Left colon (tissue), 2 donors: ENCODE measurements at places on chromosomes 16 and 17.

- no peak for DNase-seq
These were observed 23.3 kb upstream of the CPNE2 start for GRCh38 chr16:57069053-57069452.

DNA sequence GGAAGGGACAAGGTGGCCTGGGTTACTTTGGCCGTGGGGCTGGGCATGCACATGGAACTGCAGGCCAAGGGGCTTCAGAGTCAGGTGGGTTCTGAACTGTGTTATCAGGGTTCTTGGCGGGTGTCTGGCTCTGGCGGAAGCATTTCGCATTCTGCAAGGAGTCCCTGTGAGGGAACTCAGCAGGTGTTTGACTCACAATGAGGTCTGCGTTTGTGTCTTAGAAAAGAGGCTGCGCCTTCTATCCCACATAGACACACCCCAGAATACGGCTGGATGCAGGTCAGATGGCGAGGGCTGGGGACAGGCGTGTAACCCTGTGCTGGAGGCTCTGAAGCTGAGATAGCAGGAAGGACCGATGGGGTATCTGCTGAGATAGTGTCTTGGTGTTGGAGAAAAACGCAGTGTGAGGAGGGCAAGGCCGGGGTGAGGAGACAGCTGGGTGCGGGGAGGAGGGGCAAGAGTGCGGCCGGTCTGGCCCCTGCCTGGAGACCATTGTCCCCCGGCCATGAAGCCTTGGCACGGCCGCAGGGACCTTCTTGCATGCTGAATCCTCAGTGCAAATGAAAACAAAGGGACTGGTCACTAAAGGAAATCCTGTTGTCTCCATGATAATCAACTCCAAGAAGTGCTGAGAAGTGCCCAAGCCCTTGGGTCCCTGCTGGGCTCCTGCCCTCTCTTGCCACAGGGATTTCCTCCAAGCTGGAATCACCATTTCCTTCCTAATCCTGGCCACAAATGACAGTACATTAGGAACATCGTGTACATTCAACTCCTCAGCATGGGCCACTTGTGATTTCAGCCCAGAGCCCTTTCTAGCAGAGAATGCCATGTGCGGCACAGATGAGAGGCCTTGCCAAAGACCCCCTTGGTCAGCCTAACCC lies 22.8 kb upstream of the MTSS2 start:
- no peak for DNase-seq

DNA sequence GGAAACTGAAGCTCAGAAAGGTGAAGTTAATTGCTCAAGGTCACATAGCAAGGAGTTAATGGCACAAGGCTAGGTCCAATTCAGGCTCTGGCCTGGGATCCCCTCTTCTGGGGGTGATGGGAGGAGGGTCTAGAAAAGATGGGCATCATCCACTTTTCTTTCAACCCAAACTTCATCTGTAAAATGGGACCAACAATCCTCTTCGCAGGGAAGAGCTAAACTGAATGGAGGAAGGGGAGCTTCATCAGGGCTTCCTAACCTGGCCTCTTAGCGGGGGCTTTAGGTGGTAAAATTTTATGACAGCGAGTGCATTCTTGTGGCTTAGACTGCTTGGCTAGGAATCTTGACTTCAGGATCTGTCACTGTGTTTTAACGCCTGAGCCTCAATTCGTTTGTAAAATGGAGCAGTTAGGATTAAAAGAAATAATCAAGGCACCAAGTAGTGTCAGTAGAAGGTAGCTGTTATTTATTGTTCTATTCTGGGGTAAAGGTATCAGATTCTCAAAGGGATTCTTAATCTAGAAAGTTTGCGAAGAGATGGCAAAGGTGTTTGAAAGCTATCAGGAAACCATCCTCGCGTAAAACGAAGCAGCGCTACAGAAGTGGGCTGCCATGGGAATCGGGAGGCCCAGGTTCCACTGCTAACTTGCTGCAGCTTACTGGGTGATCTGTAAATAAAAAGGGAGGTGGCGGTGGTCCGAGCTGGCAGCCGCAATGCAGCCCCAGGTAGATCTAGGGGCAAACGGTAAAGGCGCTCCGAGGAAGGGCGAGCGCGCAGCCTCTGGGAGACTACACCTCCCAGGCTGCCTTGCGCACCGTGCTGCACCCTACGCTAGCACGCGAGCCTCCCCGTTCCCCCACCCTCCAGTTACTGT lies 1.5 kb upstream of the SRCAP start:
- no peak for DNase-seq

- peak; percentile 71 for DNase-seq
These were observed 25.2 kb upstream of the CAPN15 start for GRCh38 chr16:502179-502943.

DNA sequence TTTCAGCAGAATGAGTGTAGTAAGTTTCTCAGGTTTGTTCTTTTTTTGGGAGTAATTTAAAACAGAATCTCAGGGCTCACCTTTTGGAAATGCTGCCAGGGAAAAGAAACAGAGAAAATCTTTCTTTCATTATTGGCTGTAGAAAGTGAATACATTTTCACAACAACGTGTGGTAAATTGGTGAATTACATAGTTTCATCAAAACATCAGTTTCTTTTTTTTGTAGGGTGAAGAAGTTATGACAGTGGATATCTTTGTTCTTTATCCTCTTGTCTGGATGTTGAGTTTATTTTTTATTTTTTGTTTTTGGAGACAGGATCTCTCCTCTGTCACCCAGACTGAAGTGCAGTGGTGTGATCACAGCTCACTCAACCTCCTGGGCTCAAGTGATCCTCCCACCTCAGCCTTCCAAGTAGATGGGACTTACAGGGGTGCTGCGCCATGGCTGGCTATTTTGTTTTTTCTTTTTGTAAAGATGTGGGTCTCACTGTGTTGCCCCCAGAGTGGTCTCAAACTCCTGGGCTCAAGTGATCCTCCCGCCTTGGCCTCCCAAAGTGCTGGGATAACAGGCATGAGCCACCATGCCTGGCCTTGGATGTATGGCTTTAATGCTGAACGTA lies 2.4 kb downstream of the ZNF267 start:
- no peak for DNase-seq

DNA sequence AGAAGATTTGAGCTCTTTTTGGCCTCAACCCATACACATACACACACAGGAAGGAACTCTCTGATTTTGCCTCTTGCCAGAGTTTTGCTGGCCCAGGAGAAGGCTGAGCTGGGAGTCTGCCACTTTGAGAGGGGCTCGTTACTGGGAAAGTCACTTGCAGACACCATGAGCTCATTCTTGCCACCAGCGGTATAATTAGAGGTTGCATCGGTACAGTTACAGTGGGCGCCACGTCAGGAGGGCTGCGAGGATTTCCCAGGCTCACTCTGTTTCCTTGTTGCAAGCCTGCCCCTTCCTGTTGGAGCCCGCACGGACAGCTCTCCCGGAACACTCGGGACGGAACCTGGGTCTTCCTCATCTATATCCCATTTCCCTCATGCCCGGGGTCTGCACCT lies 3.1 kb upstream of the SDK2 start:
- no peak for DNase-seq

DNA sequence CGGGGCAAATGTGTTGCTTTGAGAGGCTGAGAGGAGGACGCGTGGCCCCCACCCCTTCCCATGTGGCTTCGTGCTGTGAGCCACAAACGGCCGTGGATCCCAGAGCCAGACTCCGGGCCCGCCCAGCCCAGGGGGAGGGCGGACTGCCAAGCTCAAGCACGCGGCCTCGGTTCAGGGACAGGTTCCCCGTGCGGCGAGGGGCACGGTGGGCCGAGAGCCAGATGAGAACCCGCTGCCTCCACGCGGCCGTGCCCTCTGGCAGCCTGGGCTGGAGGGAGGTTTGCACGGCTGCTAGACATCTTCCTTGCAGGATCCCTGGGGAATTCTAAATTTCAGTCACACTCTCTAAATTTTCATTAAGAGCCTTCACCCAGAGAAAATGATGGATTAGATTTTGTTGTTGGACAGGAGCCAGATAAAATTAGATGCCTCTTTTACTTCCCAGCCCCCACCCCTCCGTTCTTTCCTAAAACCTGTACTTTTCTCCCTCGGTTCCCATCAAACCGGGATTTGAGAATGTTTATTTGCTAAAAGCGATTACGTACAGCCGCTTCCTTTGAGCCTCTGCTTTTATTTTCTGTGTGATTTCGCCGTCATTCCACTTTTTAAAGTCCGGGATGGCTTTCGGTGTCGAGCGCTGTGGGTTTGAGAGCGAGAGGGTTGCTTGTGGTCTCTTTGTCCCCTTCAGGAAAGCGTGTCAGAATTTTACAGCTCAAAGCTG lies 25.0 kb upstream of the GNG13 start:
- no peak for DNase-seq

DNA sequence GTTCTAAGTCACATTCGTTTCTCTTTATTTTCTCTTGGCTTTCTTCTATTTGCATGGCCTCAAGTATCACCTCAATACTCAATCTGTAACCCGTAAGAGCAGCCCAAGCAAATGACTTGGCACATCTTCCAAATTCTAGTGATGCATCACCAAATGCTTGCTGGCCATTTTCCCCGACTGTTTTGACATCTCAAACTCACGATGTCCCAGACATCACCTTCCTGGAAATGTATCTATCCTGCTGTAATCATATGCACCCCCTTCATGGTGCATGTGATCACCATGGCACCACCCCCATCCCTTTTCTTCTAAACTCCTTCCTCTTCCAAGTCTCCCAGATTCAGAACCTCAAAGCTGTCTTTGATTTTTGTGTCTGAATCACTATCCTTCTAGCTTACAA lies 24.0 kb upstream of the ABCA5 start:
- no peak for DNase-seq

- no peak for DNase-seq
These were observed 33.5 kb upstream of the SKAP1 start for GRCh38 chr17:48463526-48463925.

DNA sequence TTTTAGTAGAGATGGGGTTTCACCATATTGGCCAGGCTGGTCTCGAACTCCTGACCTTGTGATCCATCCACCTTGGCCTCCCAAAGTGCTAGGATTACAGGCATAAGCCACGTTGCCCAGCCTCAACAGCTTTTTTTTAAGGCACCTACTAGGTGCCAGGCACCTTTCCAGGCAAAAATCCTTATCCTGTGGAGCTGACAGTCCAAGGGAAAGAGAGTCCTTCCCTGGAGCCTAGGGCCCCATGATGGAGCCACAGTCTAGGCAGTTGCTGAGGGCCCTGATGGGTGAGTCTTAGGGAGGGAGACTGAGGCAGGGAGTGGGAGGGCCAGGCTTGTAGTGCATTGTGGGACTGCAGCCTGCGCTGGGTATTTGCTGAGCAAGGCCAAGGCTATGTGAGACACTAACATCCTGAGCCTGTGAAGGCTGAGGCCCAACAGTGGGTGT lies 79.6 kb upstream of the TOB1 start:
- no peak for DNase-seq

- no peak for DNase-seq
These were observed 1.3 kb downstream of the SHMT1 start for GRCh38 chr17:18361837-18362697.

GRCh38 chr16:59179446-59180082 lies 445.4 kb upstream of the GOT2 start:
- no peak for DNase-seq

DNA sequence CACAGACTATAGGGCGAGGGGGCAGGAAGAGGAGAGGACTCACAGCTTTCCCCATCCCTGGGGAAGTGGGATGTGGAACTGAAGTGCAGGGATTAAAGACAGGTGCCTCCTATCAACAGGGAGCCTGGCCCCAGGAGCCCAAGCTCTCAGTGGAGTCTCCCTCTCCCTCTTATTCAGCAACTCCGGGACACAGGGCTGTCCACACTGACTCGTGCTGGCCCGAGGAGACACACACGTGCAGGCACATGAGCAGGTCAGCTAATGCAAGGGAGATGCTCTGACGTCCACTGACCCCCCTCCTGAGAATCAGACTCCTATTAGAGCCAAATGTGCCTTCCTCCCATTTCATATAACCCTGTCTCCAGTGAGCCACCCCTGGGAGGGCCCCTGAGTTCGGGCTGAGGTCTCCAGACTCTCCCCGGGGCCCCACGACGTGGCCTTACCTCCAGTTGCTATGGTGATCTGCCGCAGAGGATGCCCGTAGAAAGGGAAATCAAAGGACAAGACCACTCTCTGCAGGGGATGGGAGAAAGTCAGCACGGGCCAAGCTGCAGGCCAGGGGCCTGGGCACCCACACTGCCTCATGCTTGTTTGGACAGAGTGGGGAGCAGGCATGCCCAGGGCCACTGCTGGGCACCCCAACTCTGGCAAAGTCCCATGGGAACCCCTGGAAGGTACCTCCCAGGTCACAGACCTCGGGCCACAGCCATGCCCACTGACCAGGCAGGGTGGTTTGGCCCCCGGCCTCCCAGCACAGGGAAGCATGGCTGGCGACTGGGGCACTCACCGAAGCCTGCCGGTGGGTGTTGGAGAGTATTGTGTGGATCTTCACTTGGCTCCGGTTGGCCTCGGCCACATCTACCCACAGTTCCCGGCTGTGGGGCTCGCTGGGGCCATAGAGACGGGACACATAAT lies 42.7 kb downstream of the PLXDC1 start:
- no peak for DNase-seq

- DNase-seq, result no peak
These were observed 53.8 kb downstream of the COG7 start for GRCh38 chr16:23398987-23399805.

- DNase-seq, result no peak
These were observed 4.1 kb upstream of the VPS4A start for GRCh38 chr16:69307091-69307490.

- DNase-seq, result no peak
These were observed 10.2 kb upstream of the SIAH1 start for GRCh38 chr16:48395375-48395774.

GRCh38 chr17:29710520-29710884 lies 87.8 kb upstream of the CORO6 start:
- DNase-seq, result no peak

DNA sequence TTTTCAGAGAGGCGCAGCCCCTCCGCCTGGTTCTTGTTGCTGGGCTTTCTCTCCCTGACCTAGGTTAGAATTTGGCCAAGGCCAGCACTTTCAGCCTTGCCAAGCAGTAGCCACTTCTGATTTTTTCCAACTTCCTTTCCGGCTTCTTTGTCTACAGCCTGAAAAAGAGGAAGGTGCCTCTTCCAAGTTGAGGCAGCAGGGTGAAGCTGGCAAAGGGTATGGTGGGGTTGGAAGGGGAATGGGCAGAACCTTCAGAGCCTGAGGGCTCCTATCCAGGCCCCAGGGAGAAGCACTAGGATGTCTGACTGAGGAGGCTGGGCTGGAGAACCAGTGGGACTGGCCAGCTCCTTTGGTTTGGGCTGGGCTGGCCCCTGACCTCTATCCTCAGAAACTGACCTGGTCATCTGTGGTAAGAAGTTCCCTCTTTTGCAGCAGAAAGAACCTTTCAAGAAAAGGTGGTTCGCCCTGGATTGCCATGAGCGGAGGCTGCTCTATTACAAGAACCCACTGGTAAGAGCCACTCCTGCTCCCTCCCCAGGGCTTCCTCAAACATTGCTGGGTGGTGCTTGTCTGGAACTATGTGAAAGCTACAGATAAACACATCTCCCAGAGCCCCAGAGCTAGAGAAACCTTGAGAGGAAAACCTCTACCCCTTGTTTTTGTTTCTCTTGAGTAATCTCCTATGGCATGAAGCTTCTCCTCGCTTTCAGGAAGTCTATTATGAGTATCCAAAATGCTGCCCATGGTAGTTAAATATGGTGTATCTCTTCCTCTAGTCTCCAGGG lies 16.6 kb upstream of the RNF135 start:
- DNase-seq, result no peak
